ENCODE measurements at places on chromosomes 5 and 9. TPM values are rescaled to one million over a fixed set of nuclear protein-coding genes. Genes with fewer than 3 reads are reported as not detected.

The CCL27 gene
- total RNA-seq = 0.67 TPM

The FOXD4L5 gene
- total RNA-seq = 0.29 TPM

The ST8SIA4 gene
- 5.5 TPM for total RNA-seq

The ELP1 gene
- total RNA-seq = 46.6 TPM

The CER1 gene
- not detected for total RNA-seq

The IGIP gene
- 2.1 TPM for total RNA-seq

The ANKDD1B gene
- total RNA-seq = 2.8 TPM

The EQTN gene
- total RNA-seq = 1.1 TPM

The LAMC3 gene
- total RNA-seq = 0.12 TPM

The CDH6 gene
- total RNA-seq = 132 TPM

The SPINK1 gene
- total RNA-seq = 3,409 TPM

The LRRC26 gene
- 0.89 TPM for total RNA-seq

The TPPP gene
- 2.6 TPM for total RNA-seq

The GBGT1 gene
- total RNA-seq = 5.2 TPM

The SFXN1 gene
- 73.2 TPM for total RNA-seq

The FIBCD1 gene
- total RNA-seq = not detected

The HRCT1 gene
- not detected for total RNA-seq

The MEF2C gene
- 2.6 TPM for total RNA-seq

The IER5L gene
- total RNA-seq = 21.8 TPM

The KCNMB1 gene
- not detected for total RNA-seq

The SLC24A2 gene
- 0.02 TPM for total RNA-seq

The PPP2CA gene
- total RNA-seq = 157 TPM

The CNTNAP3B gene
- 7.4 TPM for total RNA-seq

The EHMT1 gene
- total RNA-seq = 159 TPM

The TRAF1 gene
- 6.7 TPM for total RNA-seq

The TMEM215 gene
- not detected for total RNA-seq

The PCDHAC2 gene
- 1.9 TPM for total RNA-seq

The CLIC3 gene
- total RNA-seq = 0.64 TPM

The GMCL2 gene
- not detected for total RNA-seq

The TEX48 gene
- total RNA-seq = not detected

The PNPLA7 gene
- 7.9 TPM for total RNA-seq

The TAF1L gene
- total RNA-seq = not detected

The FOXI1 gene
- total RNA-seq = not detected

The FOXD4 gene
- 0.50 TPM for total RNA-seq

The PCDHB8 gene
- total RNA-seq = 2.8 TPM

The DNAH5 gene
- total RNA-seq = 1.4 TPM

The PCDHB4 gene
- total RNA-seq = 4.4 TPM

The PCDHA6 gene
- total RNA-seq = 12.5 TPM

The SPATA6L gene
- total RNA-seq = 7.1 TPM

Data from progenitor cell of endocrine pancreas (in vitro differentiated cells).